GM23338 (cell line): ENCODE measurements at places on chromosomes 7 and 10. TPM values are rescaled to one million over a fixed set of nuclear protein-coding genes. Genes with fewer than 3 reads are reported as not detected.

The UBE2D4 gene
- total RNA-seq: 6.1 and 8.4 TPM in 2 replicates

The BTBD16 gene
- not detected in 2 replicates for total RNA-seq

The HOXA10 gene
- not detected in 2 replicates for total RNA-seq

The PPP1R9A gene
- 16.2 and 31.8 TPM in 2 replicates for total RNA-seq

The GARIN1A gene
- 0.12 TPM in 1 of 2 replicates, not detected in the other for total RNA-seq

The KCNH2 gene
- 11.3 and 14.7 TPM in 2 replicates for total RNA-seq

The PON1 gene
- total RNA-seq: 0.69 and 1.5 TPM in 2 replicates

The ARMC10 gene
- total RNA-seq: 48.2 and 50.3 TPM in 2 replicates

The DENND2A gene
- total RNA-seq: 5.6 and 10.0 TPM in 2 replicates

The PCLO gene
- 6.4 and 7.4 TPM in 2 replicates for total RNA-seq

The NKX1-2 gene
- 37.0 and 39.4 TPM in 2 replicates for total RNA-seq

DNA sequence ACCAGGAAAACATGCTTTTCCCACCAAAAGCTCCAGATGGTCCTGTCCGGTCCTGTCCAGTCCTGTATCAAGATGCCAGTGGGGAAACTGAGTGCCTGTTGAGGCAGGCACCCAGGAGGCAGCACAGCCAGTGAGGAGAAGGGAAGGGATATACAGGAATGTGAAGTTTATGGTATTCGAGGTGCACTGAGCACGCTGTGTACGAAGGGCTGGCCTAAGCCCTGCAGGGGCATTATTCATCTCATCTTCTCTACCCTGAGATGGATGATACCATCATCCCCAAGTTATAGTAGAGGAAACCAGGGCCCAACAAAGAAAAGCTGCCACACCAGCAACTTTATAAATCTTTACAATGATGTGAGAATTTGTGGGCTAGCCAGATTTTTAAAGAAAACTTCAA, 23.4 kb upstream of the FXYD4 start:
- DNase-seq: no peak

GRCh38 chr7:93196336-93196735, 29.9 kb downstream of the HEPACAM2 start:
- no peak for DNase-seq

- DNase-seq: no peak
Measured at GRCh38 chr7:47827351-47827756, 120.9 kb downstream of the PKD1L1 start.

GRCh38 chr7:120724955-120725354, 133.0 kb downstream of the TSPAN12 start:
- no peak for DNase-seq

GRCh38 chr7:80665526-80665925, 27.1 kb downstream of the CD36 start:
- DNase-seq: no peak

DNA sequence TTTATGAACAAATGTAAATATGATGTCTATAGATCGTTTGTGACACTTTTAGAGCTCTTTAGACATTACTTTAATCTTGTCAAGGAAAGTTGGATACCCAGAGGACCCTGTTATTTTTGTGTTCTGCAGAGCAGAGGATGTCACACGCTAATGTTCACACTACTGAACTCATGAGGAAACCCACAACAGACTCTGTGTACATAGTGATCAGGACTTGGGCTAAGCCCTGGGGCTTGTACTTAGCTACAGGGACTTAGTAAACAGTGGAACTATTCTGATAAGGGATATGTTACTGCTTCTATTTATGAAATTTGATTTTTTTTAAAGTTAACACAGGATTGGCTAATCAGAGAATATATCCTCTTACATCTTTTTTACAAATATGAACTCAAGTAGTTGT, 36.1 kb upstream of the ZNF518A start:
- no peak for DNase-seq

- DNase-seq: no peak
Measured at GRCh38 chr7:22654831-22655230, 72.2 kb upstream of the IL6 start.

- no peak for DNase-seq
Measured at GRCh38 chr10:44068716-44069482, 316.0 kb downstream of the CXCL12 start.

GRCh38 chr10:116524736-116525135, 21.0 kb upstream of the PNLIP start:
- no peak for DNase-seq

- DNase-seq: no peak
Measured at GRCh38 chr10:88313878-88314277, 269.2 kb downstream of the RNLS start.

- DNase-seq: no peak
Measured at GRCh38 chr10:67785098-67785497, 52.9 kb downstream of the DNAJC12 start.

- DNase-seq: peak; percentile 70
Measured at GRCh38 chr7:153190452-153190851, 430.9 kb downstream of the ACTR3B start.

GRCh38 chr7:9029681-9030530, 596.5 kb downstream of the NXPH1 start:
- DNase-seq: no peak

GRCh38 chr7:407721-408539, 111.7 kb downstream of the PDGFA start:
- DNase-seq: no peak

GRCh38 chr7:136293272-136293671, 316.1 kb upstream of the MTPN start:
- no peak for DNase-seq

- no peak for DNase-seq
Measured at GRCh38 chr7:52473756-52474155, 561.7 kb upstream of the POM121L12 start.

GRCh38 chr7:29099896-29100847, 46.2 kb downstream of the CPVL start:
- no peak for DNase-seq

- no peak for DNase-seq
Measured at GRCh38 chr10:44937196-44938005, 22.2 kb upstream of the RASSF4 start.

GRCh38 chr10:80204677-80205476, 460 bp downstream of the ANXA11 start:
- peak; percentile 60 for DNase-seq

GRCh38 chr10:104824380-104825006, 183.4 kb downstream of the SORCS3 start:
- DNase-seq: peak; percentile 80

- DNase-seq: no peak
Measured at GRCh38 chr7:27161214-27161720, 4.1 kb downstream of the HOXA9 start.

DNA sequence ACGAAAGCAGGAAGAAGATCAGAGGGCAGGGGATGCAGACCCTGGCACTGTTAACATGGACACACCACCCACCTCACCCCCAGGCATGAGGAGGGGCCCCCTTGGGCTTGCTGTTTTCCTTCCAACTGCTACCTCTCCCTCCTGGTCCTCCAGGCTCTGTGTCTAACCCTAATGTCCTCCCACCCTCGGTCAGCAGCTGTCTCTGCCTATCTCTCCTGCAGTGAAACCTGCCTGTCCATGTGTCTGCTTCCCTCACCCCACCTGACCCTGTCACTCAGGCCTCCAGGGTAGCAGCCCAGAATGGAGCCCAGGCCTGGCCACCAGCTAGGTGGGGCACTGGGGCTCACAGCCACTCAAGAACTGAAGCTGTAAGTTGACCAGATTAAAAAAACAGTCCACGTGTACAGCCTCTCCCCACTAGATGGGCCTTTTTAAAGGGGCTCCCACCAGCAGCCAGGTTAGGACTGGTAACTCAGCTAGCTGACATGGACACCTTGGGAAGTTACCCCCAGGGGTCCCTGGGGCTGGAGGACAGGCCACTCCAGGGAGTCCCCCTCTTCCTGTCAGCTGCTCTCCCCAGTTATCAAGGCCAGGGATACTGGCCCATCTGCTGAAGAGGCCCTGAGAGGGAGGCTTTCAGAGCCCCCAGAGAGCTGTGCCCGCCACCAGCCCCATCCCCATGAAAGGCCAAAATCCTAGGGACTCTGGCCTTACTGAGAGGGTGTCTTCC, 1.5 kb downstream of the SMARCD3 start:
- DNase-seq: no peak

DNA sequence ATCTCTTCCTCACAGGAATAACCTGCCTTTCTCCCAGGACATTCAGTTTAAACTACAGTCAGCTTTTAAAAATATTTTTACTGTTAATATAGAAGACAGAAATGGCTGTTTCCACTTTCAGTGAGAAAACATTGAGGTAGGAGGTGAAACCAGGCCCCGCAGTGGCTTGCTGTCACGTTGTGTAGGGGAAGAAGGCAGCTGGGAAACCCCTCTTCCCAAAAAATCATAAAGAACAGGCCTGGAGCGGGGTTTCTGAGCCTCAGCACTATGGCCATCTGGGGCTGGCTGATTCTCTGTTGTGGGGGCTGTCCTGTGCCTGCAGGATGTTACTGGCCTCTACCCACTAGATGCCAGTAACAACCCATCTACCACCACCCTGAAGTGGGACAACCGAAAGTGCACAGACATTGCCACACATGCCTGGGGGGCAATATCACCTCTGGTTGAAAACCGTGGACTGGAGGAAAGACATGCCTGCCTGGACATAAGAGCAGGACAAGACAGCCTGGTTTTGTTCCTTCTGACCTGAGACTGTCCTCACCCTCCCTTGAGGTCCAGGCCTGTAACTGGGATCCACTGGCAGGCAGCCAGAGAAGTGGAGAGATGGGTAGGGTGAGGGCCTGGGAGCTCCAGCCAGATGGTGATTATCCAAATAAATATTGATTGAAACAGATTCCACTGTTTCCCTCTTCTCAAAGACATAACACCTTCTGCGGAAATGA, 43.9 kb downstream of the KCNH2 start:
- no peak for DNase-seq

- DNase-seq: peak; percentile 57
Measured at GRCh38 chr10:97101166-97101940, 84.4 kb downstream of the SLIT1 start.

GRCh38 chr7:100681491-100682227, 8.1 kb downstream of the GNB2 start:
- DNase-seq: no peak

- DNase-seq: peak; percentile 61
Measured at GRCh38 chr10:86253091-86254072, 113.2 kb downstream of the GRID1 start.
